ENCODE measurements at places on chromosomes 6 and 20.

DNA sequence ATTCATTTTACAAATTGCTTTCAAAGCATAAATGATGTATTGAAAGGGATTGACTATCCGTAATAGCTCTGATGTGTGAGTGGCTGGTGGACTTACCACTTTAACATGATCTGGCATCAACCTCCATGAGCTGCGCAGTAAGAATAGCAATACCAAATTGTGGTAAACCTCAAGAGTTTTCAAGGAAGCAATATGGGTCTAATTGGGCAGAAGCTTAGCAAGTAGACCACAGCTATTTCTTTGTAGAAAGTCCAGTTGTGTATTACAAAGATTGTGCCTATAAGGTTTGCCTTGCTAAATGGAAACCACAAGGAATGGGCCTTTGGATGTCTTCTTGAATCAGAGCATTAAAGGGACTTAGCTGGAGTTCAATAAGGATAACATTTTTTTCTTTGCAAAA is 736.6 kb downstream of the KIF16B start:
- no peaks in the 10 kb centered on the region for H3K36me3 ChIP-seq
- H3K27ac ChIP-seq = no peak overlapping the region
- no peaks in the 10 kb centered on the region for H3K4me1 ChIP-seq
- H3K4me3 ChIP-seq = no peak overlapping the region

DNA sequence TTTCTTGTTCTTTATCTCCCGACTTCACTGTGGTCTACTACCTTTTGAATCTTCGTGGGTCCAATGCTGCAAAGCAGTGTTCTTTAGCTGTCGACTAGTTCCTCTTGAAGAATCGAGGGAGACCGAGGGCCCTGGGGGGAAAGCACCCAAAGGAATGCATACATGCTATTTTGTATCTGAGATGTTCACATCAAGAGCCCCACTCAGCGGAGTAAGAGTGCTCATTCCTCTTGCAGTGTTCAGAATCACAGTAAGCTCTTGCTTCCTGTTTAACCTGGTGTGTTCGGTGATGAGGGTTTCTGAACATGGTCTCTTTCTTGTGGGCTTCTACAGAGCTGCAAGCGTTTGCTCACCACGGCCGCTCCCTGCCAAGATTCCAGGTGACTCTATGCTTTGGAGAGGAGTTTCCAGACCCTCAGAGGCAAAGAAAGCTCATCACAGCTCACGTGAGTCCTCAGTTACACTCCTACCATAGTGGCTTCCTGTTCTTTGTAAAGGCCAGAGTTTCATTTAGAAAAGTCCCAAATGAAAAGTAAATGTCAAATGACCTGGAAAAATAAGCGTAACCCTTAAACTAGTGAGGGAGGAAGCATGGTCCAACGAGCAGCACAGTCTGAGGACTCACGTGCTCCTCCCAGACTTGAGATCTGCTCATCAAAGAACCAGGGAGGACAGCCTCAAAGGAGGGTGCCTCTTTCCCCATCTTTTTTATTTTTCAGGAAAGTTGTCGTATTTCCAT is 13.3 kb downstream of the IRF4 start:
- no peak for DNase-seq
- no peak overlapping the region for H3K27ac ChIP-seq
- H3K27me3 ChIP-seq = no peaks in the 10 kb centered on the region
- H3K4me3 ChIP-seq = no peak overlapping the region

GRCh38 chr6:6588924-6589709 is 597 bp downstream of the LY86 start:
- no peak overlapping the region for H3K27ac ChIP-seq
- no peak overlapping the region for H3K4me3 ChIP-seq
- H3K4me1 ChIP-seq = no peaks in the 10 kb centered on the region
- no peak for DNase-seq
- no peaks in the 10 kb centered on the region for H3K27me3 ChIP-seq

DNA sequence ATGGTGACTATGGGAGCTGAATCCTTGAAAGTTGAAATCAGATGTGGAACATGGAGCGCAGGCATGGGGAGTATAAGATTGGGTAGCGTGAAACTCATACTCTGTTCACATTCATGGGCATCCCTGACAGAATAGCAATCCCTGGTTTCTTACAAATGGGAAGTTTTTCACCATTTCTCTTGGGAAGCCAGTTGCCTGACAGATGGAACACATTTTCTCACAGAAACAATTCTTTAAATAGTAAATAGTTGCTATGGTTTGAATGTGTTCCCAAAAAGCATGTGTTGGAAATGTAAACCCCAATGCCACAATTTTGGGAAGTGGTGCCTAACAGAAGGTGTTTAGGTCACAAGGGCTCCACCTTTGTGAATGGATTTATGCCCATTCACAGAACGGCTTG is 262.8 kb upstream of the HS3ST5 start:
- no peak overlapping the region for H3K27ac ChIP-seq
- H3K4me1 ChIP-seq = no peaks in the 10 kb centered on the region
- H3K27me3 ChIP-seq = no peaks in the 10 kb centered on the region
- no peak for DNase-seq
